ENCODE measurements at places on chromosomes 4 and X.
A peak's percentile ranks its signal among the peaks of the same experiment; 100 is the strongest.

GRCh38 chrX:48815266-48815665, 11.0 kb upstream of the ERAS start:
- no peak for DNase-seq

DNA sequence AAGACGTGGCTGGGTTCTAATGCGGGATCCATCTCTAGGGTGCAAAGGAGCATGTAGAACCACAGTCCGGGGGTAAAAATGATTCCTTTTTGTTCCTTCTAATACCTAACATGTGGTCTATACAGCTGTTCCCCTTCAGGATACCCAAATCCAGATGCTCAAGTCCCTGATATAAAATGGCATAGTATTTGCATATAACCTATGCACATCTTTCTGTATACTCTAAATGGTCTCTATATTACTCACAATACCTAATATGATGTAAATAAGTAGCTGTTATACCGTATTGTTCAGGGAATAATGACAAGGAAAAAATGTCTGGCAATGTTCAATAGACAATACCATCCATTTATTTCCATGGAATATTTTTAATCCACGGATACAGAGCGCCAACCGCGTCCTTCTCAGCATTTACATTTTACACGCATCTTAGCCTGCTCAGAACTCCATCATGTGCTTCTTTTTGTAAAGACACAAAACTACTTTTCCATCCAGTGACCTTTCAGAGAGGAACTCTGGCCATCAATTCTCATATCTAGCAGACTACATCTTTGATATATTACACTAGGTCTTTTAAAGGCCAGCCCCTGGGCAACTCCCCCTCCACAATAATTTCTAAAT, 31.9 kb downstream of the ACSL1 start:
- no peak for DNase-seq

- DNase-seq: peak; percentile 36
Observed at GRCh38 chr4:122576261-122577188, 44.3 kb downstream of the IL21 start.

DNA sequence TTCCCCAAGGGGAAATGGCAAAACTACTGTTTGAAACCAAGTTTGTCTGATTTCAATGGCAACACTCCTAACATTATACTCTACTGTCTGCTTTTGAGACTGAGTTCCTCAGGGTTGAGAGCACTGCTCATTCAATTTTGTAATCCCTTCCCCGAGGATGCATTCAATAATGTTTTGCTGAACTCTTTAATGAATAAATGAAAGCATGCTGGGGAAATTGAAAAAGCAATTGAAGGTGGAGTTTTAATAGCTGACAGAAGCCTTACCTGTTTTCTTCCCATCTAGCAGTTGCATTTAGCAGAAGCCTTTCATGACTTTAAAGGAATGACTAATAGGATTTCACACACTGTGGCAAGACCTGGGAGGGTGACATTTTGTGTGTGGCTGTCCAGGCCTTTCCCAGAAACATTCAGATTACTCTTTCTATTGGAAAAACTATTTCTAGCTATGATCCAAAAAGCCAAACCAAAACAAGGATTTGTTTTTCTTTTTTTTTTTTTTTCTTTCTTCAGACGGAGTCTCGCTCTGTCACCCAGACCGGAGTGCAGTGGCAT, 45.1 kb downstream of the DTHD1 start:
- DNase-seq: no peak

DNA sequence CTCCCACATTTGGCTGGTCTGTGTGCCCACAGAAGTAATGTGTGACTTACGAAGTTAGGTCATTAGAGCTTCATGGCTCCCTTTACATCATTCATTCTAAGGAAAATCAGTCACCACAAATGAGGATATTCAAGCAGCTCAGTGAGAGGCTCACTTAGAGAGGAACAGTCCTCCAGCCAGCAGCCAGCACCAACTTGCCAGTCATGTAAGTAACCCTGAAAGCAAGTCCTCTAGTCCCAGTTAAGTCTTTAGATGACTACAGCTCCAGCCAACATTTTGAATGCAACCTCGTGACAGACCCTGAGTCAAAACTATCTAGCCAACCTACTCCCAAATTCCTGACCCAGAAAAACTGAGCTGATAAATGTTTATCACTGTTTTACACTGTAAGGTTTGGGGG, 71.3 kb downstream of the LRBA start:
- no peak for DNase-seq

DNA sequence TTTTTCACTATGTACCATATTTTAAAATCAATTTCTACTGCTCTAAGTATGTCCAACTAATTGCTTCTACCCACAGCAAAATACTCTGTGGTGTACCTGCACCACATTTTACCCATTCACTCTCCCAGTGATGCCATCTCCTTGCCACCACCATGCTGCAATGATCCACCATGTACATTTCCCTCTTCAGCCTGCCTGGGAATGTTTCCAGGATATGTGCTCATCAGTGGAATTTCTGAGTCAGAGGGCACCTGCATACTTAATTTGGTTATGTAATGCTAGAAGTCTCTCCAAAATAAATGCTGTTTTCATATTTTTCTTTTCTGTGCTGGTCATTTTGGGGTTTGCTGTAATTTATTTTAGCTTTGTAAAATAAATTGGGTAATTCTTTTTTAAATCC, 33.2 kb upstream of the OCIAD2 start:
- no peak for DNase-seq

DNA sequence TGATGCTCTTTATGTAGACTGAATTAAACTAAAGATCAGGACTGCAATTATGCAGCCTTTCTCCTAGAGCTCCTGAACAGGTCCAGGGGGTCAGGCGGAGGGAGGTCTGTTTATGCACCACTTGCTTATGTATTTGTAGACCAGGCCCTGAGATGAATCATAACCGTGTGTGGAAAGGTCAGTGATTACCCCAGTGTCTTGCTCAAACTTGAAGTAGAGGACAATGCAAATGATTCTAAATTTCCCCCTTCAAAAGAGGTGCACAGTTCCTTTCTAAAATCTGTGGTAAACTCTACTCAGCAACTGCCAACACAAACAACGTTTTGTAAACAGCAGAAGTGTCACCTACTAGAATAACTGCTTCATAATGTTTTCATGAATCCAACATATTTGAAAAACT, 13.0 kb upstream of the TBC1D9 start:
- no peak for DNase-seq

DNA sequence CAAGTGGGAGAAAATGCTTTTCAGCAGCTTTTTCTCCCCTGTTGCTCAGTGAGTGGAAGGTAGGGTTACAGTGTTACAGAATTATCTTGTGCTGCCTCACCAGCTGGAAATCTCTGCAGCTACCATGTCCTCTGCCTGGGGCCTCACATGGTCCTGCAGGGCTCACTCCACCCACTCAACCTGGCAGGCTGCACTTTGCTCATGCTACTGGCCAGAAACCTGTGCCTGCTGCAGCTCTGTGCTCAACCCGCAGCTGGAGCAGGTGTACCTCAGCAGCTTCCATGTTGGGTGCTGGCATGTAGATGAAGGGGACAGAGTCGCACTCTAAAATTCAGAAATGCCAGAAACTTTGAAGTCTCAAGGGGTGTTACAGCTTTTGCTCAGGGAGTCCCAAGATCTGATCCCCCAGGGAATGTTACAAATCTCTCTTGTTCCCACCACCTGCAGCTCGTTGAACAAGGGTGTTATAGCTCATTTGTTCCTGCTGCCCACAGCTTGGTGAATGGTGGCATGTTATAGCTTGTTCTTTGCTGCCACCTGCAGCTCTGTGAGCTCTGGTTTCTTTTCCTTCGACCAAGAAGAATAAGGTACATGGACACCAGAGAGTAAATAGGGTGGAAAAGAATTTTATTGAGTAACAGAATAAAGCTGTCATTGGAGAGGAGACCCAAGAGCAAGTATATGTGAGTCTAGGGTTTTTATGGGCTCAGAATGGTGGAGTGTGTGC, 845.8 kb downstream of the TECRL start:
- no peak for DNase-seq

GRCh38 chrX:2824886-2825285, 3.8 kb upstream of the GYG2 start:
- no peak for DNase-seq

- DNase-seq: no peak
Observed at GRCh38 chr4:66769441-66769840, 775.9 kb downstream of the CENPC start.

GRCh38 chr4:16090096-16090705, 6.4 kb upstream of the PROM1 start:
- no peak for DNase-seq

GRCh38 chrX:40169193-40170101, 71.7 kb upstream of the BCOR start:
- peak; percentile 69 for DNase-seq

- DNase-seq: no peak
Observed at GRCh38 chr4:185369731-185370130, 26.0 kb downstream of the LRP2BP start.

GRCh38 chrX:119240356-119240755, 4.3 kb downstream of the PGRMC1 start:
- DNase-seq: no peak

DNA sequence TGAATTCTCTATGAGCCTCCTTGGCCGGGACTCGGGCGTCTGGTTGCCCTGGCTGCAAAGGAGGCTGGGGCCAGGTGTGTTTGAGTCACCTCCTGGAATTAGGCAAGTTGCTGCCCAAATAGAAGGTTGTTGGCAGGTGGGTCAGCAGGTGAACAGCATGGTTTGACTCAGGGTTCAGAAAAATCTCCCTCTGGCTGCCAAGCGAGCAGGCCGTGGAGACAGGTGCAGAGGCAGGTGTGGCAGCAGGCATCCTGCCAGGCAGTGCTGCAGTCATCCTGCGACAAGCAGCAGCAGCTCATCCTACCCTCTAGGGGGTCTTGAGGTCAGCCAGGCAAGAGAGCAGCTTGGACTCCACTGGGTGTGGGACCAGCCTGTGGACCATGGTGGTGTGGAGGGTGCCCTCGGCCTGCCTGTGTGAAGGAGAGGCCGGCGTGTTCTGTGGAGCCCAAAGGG, 8.2 kb downstream of the MSANTD1 start:
- DNase-seq: no peak

- DNase-seq: no peak
Observed at GRCh38 chrX:93585661-93586060, 87.7 kb downstream of the NAP1L3 start.

DNA sequence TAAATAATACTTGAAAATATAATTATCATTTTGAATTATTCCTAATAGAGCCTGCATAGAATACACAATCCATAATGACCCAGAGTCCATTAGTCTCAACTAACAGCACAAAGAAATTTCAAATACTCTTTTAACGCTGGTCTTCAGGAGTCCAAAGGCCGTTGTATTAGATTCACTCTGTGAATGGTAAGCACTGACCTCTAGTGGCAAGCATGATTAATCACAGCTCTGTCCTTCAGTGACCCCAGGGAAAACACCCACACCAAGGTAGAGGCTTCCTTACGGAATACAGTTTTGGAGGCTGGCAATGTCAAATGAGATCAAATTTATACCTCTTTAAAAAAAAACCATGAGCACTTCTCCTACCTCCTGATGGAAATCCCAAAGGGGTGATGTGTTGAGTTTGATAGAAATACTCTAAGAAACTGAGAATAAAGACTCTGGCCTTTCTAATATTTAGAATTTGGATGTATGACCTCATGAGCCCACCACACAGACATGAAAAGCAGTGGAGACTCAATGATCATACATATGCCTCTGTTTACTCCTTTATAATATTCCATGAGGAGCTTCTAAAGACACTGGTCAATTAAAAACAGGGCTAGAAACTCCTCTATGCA, 147.2 kb upstream of the DKK2 start:
- peak; percentile 41 for DNase-seq

DNA sequence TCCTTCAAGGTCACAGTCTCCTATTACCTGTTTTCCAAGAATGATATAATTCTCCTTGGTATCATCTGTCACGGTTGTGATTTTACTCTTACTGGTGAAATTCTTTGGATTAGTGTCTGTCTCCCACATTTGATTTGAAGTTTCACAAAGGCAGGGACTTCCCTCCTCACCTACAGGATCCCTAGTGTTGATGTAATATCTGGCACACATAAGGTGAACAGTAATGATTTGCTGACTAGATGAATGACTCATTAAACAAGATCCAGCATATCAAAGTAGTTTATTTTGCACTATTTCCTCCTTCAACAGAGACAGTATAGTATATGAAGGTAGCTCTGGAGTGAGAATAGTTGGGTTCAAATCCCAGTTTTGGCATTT, 135.3 kb upstream of the IL1RAPL2 start:
- no peak for DNase-seq

- no peak for DNase-seq
Observed at GRCh38 chr4:17033025-17033767, 134.8 kb upstream of the LDB2 start.

DNA sequence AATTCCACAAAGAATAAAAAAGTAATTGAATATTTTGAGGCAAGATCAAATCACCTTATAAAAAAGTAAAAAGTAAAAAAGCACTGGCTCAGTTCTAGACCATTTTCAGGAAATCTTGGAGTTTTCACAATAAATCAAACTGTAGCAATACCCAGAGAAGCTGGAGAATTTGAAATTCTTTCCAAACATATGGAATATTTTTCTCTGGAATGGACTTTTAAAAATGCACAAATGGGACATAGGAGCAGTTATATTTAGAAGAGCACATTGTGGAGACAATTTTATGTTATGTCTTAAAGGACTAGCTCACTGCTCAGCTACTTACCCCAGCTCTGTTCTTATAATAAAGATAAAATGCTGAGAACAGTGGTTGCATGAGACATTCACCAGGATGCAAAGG, 211.9 kb upstream of the KIT start:
- DNase-seq: no peak

DNA sequence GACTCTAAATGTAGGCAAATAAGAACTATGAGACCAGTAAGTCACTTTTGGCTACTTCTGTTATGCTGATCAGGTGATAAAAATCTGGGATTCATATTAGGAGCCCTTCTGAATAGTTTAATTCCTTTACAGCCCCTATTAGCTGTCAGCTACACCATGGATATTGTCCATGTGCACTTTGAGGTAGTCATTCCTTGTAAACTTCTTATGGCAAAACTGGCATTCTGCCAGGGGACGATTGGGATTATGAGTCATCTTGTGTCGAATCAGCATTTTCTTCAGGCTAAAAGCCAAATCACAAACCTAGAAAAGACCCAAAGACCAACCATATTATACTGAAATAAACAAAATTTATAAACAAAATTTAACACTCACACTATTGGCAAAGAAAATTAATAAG, 227.6 kb downstream of the PRDM5 start:
- no peak for DNase-seq

GRCh38 chr4:169565606-169566005, 46.8 kb downstream of the NEK1 start:
- no peak for DNase-seq

GRCh38 chr4:69753686-69754085, 6.7 kb downstream of the SULT1B1 start:
- DNase-seq: no peak

GRCh38 chr4:81786063-81786763, 314.5 kb upstream of the RASGEF1B start:
- no peak for DNase-seq

- DNase-seq: no peak
Observed at GRCh38 chr4:6316461-6317003, 46.9 kb downstream of the WFS1 start.
